ENCODE measurements at places on chromosomes 3 and 15. TPM values are rescaled to one million over a fixed set of nuclear protein-coding genes. Genes with fewer than 3 reads are reported as not detected.

FOXL2NB gene
- not detected for total RNA-seq

DZIP1L gene
- 0.69 TPM for total RNA-seq

STAC gene
- 1.1 TPM for total RNA-seq

SPSB4 gene
- total RNA-seq: not detected

SIDT1 gene
- total RNA-seq: 35.9 TPM

C3orf70 gene
- 12.7 TPM for total RNA-seq

SLC2A2 gene
- 0.27 TPM for total RNA-seq

ADGRG7 gene
- 13.4 TPM for total RNA-seq

CMTM6 gene
- 55.3 TPM for total RNA-seq

GRCh38 chr15:57962887-57963286, 102.6 kb downstream of the ALDH1A2 start:
- no peak overlapping the region for H3K4me3 ChIP-seq
- no peak for DNase-seq
- H3K36me3 ChIP-seq: no peaks in the 10 kb centered on the region
- no peak overlapping the region for H3K27ac ChIP-seq
- no peaks in the 10 kb centered on the region for H3K4me1 ChIP-seq

GRCh38 chr15:22952796-22953579, 27.2 kb downstream of the CYFIP1 start:
- H3K27me3 ChIP-seq: no peaks in the 10 kb centered on the region
- H3K36me3 ChIP-seq: no peaks in the 10 kb centered on the region
- H3K4me3 ChIP-seq: no peak overlapping the region
- H3K27ac ChIP-seq: no peak overlapping the region

GRCh38 chr3:170734735-170735065, 135.3 kb downstream of the RPL22L1 start:
- H3K36me3 ChIP-seq: no peaks in the 10 kb centered on the region
- no peak overlapping the region for H3K27ac ChIP-seq
- no peak overlapping the region for H3K4me3 ChIP-seq
- no peaks in the 10 kb centered on the region for H3K27me3 ChIP-seq

DNA sequence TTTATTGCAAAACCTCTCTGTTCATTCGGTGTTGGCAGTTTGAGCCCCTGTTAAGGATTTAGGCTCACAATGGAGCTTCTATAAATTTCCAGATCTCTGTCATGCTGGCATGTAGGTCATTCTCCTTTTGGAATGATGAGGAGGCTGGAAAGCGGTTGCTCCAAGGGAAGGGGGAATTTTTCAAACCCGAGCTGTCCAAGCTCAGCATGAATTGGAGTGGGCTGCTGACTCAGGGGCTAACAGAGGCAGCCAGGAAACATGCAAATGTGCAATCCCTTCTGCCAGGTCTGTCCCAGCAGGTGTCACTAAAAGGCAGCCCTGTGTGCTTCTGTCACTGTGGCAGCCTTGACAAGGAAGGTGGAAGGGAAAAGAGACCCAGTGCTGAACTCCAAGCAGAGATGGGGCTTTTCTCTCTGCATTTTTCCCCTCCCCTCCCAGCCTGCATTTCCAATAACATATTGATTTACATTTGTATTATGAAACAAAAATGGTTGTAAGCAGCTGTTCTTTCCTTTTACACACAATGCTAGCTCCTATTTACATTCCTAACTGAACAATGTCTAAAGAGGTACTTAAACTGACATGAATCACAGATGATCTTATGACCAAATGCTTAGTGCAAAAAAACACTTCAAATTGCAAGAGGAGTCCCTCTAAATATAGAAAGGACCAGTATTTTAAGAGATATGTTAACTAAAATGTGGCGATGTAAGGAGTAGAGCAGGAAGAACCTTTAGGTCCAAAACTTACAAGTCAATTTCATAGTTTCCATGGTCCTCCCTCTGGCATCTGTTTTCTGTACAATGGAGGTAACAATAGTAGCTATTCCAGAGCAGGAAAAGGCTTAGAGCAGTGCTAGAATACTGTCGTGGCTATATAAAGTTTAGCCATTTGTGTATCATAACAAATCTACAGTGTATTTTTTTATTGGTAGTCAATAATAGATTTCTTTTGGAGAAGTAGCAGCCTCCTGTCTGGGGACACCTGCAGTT, 84.5 kb upstream of the ATP10A start:
- no peaks in the 10 kb centered on the region for H3K27me3 ChIP-seq
- H3K4me1 ChIP-seq: no peaks in the 10 kb centered on the region
- H3K4me3 ChIP-seq: no peak overlapping the region
- H3K27ac ChIP-seq: no peak overlapping the region
- no peaks in the 10 kb centered on the region for H3K36me3 ChIP-seq
- DNase-seq: no peak

- H3K4me3 ChIP-seq: no peak overlapping the region
- no peaks in the 10 kb centered on the region for H3K36me3 ChIP-seq
- H3K27ac ChIP-seq: no peak overlapping the region
- no peak for DNase-seq
- no peaks in the 10 kb centered on the region for H3K27me3 ChIP-seq
Observed at GRCh38 chr3:45258317-45258716, 32.2 kb upstream of the TMEM158 start.

- H3K27me3 ChIP-seq: no peaks in the 10 kb centered on the region
- H3K4me3 ChIP-seq: no peak overlapping the region
- no peaks in the 10 kb centered on the region for H3K36me3 ChIP-seq
- no peaks in the 10 kb centered on the region for H3K4me1 ChIP-seq
Observed at GRCh38 chr3:55445551-55445950, 41.6 kb downstream of the WNT5A start.

DNA sequence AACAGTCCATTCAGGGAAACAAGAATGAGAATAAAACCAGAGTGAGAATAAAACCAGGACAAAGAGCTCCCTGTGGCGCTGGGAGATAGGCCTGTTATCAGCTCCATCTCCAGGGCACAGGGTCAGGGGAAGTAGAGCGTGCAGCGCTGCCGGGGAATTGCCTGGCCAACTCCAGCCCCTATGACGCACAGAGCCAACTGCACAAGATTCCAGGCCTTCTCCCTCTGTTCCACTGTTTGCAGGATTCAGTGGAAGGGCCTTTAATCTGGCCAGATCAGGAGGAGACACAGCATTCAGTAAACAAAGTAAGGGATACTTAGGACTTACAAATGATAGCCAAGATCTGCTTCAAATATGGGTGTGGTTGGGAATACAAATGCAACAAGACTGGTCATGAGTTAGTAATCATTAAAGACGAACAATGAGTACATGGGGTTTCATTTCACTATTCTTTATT, 49.4 kb downstream of the ITGB5 start:
- peak overlapping the region; percentile 85 for H3K27ac ChIP-seq
- H3K36me3 ChIP-seq: no peaks in the 10 kb centered on the region
- peaks cover 28% of the 10 kb centered on the region for H3K4me1 ChIP-seq
- no peaks in the 10 kb centered on the region for H3K27me3 ChIP-seq
- peak; percentile 77 for DNase-seq
- H3K4me3 ChIP-seq: no peak overlapping the region

DNA sequence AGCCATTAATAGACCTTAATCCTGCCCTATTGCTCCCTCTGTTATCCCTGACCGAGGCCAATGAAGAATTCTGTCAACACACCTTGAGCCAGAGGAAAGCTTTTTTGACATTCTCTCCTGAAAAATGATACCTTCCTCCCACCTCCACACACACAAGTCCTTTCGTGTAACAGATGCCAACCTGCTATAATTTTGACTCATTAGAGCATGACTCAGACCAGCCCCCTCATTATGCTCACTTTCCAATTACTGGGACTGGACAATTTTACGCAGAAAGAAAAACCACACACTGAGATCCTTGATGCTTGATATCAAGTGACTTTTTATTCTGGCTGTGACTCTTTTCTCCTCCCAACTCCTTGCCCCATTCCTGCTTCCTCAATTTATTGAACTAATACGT, 50.9 kb downstream of the LSAMP start:
- no peaks in the 10 kb centered on the region for H3K36me3 ChIP-seq
- H3K4me3 ChIP-seq: no peak overlapping the region
- no peak overlapping the region for H3K27ac ChIP-seq
- H3K4me1 ChIP-seq: no peaks in the 10 kb centered on the region
- H3K27me3 ChIP-seq: no peaks in the 10 kb centered on the region

DNA sequence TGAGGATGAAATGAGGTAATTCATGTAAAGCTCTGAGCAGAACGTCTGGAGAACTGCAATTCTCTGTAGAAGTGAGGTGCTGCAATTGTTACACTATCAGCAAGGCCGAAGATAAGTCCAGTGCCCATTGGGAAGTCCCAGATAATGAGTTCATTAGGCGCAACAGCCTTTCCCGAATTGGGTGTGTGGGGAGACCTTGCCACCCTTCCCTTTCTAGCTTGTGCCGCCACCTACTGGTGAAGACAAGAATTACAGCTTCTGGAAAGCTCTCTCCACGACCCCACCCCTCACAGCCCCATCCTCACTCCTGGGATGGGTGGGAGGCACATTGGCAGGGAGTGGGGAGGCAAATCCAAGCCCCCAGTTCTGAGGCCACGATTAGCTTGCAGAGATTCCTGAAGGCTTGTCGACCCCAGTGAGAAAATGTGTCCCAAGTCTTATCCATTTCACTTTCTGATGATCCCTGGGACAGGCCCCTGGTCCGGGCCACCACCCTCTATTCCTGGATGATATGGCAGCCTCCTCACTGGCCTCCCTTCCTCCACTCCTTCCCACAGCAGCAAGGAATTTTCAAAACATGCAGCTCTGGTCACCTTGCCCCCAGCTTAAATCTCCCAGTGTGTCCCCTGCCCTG, 36.4 kb downstream of the FAM3D start:
- peaks cover 10% of the 10 kb centered on the region for H3K4me1 ChIP-seq
- no peaks in the 10 kb centered on the region for H3K27me3 ChIP-seq
- DNase-seq: peak; percentile 91
- H3K4me3 ChIP-seq: no peak overlapping the region
- H3K36me3 ChIP-seq: no peaks in the 10 kb centered on the region

DNA sequence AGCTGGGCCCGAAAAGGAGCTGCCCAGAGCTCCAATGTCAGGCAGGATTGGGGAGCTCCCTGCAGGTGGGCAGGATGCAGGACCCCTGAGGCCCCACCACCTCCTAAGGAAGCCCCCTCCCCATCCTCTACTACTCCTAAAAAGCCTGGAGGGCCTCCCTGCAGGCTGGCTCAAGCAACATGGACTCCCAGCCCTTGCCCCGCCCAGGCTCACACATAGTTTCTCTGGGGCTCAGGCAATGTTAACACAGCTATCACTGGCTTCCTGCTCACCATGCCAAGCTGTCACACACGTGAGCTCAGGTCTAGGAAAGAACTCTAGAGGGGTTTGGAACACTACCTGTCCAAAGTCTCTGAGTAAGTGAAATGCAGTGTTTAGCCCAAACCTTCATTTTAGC, 65.4 kb upstream of the ZNF148 start:
- no peak overlapping the region for H3K27ac ChIP-seq
- DNase-seq: peak; percentile 63
- no peaks in the 10 kb centered on the region for H3K36me3 ChIP-seq
- no peak overlapping the region for H3K4me3 ChIP-seq

GRCh38 chr15:91555312-91555711, 298.2 kb upstream of the SLCO3A1 start:
- no peaks in the 10 kb centered on the region for H3K27me3 ChIP-seq
- H3K36me3 ChIP-seq: no peaks in the 10 kb centered on the region
- H3K4me3 ChIP-seq: no peak overlapping the region
- H3K27ac ChIP-seq: no peak overlapping the region

GRCh38 chr3:42780892-42781700, 8.0 kb upstream of the CCDC13 start:
- no peaks in the 10 kb centered on the region for H3K4me1 ChIP-seq
- H3K27me3 ChIP-seq: no peaks in the 10 kb centered on the region
- peak; percentile 52 for DNase-seq
- no peaks in the 10 kb centered on the region for H3K36me3 ChIP-seq

DNA sequence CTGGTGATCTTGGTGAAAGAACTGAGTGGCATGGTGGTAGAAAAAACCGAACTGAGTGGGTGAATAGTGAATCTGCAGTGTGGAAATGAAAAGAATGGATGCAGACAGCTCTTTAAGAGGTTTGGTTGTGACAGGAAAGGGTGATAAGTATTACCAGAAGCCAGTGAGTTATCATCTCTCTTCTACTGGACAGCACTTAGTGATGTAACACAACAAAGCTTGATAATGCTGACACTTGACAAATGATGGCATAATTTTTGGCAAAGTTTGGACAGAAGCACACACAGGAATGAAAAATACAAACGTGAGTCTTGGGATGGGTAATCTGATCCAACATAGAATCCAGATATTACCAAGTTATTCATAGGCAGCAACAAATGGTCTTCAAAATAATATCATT, 112.2 kb downstream of the ISL2 start:
- no peaks in the 10 kb centered on the region for H3K27me3 ChIP-seq
- H3K36me3 ChIP-seq: no peaks in the 10 kb centered on the region
- H3K4me3 ChIP-seq: no peak overlapping the region
- H3K27ac ChIP-seq: no peak overlapping the region
- H3K4me1 ChIP-seq: no peaks in the 10 kb centered on the region
- no peak for DNase-seq

DNA sequence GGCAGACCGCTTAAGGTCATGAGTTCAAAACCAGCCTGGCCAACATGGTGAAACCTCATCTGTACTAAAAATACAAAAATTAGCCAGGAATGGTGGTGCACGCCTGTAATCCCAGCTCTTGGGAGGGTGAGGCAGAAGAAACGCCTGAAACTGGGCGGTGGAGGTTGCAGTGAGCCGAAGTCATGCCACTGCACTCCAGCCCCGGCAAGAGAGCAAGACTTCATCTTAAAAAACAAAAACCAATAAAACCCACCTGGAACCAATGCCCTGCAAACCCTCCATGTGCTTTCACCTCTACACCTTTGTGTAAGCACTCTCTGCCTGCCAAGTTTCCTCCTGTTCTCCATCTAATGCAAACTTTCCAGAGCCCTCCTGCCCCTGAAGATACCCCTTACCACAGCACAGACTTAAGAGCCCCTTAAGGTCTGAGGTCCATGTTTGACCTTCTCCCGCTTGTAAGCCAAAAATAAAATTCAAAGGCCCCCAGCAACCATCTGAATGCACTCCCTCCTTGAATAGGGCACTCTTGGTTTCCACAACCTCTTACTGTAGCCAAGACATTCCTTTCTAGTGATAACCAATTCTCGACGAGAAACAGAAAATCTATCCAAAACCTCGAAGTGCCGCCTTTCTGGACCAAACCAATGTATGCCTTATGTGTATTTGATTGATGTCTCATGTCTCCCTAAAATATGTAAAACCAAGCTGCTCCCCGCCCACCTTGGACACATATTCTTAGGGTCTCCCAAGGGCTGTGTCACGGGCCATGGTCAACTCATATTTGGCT, 3.0 kb downstream of the RPL32 start:
- DNase-seq: no peak
- H3K27ac ChIP-seq: no peak overlapping the region
- no peak overlapping the region for H3K4me3 ChIP-seq
- peaks cover 24% of the 10 kb centered on the region for H3K36me3 ChIP-seq
- peaks cover 8% of the 10 kb centered on the region for H3K4me1 ChIP-seq

GRCh38 chr3:180571831-180572598, 29.9 kb upstream of the TTC14 start:
- no peaks in the 10 kb centered on the region for H3K27me3 ChIP-seq
- H3K27ac ChIP-seq: no peak overlapping the region
- no peak for DNase-seq
- H3K4me3 ChIP-seq: no peak overlapping the region
- no peaks in the 10 kb centered on the region for H3K36me3 ChIP-seq

GRCh38 chr3:71380096-71380495, 203.4 kb downstream of the FOXP1 start:
- no peak for DNase-seq
- no peaks in the 10 kb centered on the region for H3K36me3 ChIP-seq
- no peaks in the 10 kb centered on the region for H3K27me3 ChIP-seq
- no peak overlapping the region for H3K4me3 ChIP-seq

GRCh38 chr3:111904376-111905241, 45.5 kb downstream of the PHLDB2 start:
- no peak overlapping the region for H3K4me3 ChIP-seq
- no peaks in the 10 kb centered on the region for H3K36me3 ChIP-seq
- H3K27me3 ChIP-seq: no peaks in the 10 kb centered on the region
- no peaks in the 10 kb centered on the region for H3K4me1 ChIP-seq
